ENCODE measurements at places on chromosomes 7 and 10.

- peak; percentile 76 for DNase-seq
Observed at GRCh38 chr10:3239066-3239919, 66.7 kb upstream of the PITRM1 start.

DNA sequence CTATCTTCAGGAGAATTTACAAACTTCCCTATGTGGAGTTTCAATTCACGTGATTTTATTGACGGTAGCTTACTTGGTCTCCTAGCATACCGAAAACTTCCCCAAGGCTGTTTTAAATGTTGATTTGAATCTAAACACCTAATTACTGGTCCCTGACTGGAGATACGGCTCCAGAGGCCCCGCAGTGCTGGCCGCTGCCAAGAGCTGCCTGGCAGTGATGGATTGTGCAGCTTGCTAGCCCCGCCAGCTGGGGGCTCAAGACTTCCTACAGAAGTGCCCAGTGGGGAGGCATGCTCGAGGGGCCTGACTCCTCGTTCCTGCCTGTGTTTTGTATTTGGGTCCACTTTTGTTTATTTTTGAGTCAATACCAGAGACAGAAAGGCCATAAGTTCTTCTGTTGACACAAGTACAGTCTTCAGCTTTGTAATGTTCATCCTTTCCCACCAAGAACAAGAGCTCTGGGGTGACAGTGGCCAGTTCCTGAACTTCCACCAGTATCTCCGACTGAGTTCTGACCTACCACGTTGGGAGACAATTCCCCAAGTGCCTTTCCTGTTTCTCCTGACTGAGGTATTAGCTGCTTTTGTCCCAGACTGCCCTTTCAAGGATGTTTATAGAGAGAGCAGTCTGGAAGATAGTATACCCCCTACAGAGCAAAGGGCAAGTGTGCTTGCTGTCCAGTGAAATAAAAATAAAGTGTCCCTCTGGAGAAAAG, 80.7 kb upstream of the CXCL12 start:
- DNase-seq, result no peak

GRCh38 chr7:139594911-139595476, 71.5 kb downstream of the CLEC2L start:
- DNase-seq, result no peak

DNA sequence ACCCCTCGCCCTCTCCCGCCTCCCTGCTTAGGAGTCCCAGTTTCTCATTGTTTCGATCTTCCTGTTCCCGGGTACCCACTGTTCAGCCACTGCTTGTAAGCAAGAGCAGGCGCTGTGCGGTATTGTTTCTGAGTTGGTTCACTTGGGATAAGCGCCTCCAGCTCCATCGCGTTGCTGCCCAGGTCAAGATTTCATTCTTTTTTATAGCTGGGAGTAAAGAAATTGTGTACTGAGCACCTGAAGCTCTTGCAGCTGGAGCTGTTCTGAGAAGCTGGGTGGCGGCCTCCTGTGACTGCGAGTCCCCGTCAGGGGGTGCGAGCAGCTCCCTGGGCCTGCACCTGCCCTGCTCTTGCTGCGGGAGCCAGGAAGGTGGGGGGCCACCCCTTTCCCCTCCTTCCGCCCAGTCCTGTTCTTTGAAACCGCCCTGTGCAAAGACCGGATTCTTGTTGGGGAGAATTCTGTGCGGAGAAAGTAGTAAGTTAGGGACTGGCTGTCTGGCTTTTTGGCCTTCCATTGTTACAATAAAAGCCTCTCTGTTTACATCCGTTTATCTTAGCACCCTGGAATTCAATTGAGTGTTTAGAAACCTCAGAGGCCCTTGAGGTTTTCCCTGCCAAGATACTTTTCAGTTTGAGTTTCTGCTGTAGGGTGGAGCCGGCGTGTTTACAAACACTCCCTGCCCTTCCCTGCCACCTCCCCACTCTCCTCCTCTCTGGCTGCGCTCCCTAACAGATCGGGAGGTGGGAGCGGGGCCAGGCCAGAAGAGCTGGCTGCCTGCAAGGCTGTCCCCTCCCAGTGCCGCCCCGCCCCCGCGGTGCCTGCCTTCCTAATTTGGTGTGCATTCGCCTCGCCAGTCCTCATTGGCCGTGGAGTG, 30.8 kb upstream of the AP5Z1 start:
- DNase-seq, result peak; percentile 69

Measured in B cell (primary cell).